ENCODE measurements at places on chromosomes 5 and 9.
A peak's percentile ranks its signal among the peaks of the same experiment; 100 is the strongest.

DNA sequence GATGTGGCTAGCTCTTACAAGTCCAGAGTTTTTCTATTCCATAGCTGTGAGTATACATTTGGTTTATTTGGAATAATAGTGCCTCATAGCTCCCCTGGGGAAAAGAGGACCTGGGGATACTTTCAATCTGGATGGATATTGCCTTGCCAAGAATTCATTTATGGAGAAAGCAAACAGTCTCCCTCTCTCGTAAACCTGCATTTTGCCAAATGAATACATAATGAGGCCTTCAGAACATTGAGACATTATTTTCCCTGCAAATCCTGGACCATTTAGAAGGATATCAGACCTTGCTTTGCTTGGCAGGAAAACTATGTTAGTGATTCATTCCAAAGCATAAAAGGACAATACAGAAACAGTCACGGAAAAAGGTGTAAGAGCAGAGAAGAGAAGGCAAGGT lies 569.6 kb upstream of the BRINP1 start:
- DNase-seq: no peak

- DNase-seq: no peak
Measured at GRCh38 chr5:138702166-138703077, 50.8 kb upstream of the CTNNA1 start.

- DNase-seq: no peak
Measured at GRCh38 chr5:156850206-156850751, at the start of gene PPP1R2B. Gene PPP1R2B (plus strand): TSS chr5:156850295. CDS start chr5:156850563, 268 bp downstream.

- no peak for DNase-seq
Measured at GRCh38 chr5:139551191-139551889, 9.8 kb upstream of the UBE2D2 start.

- DNase-seq: no peak
Measured at GRCh38 chr5:31000287-31000686, 193.2 kb upstream of the CDH6 start.

DNA sequence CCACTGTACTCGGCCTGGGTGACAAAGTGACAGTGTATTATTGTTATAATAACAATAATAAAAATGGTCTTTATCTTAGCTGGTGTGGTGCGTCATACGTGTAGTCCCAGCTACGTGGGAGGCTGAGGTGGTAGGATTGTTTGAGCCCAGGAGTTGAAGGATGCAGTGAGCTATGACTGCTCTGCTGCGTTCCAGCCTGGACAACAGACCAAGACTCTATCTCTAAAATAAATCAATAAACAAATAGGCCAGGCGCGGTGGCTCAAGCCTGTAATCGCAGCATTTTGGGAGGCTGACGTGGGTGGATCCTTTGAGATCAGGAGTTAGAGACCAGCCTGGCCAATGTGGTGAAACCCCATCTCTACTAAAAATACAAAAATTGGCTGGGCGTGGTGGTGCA lies 9.2 kb upstream of the DENND4C start:
- DNase-seq: no peak

DNA sequence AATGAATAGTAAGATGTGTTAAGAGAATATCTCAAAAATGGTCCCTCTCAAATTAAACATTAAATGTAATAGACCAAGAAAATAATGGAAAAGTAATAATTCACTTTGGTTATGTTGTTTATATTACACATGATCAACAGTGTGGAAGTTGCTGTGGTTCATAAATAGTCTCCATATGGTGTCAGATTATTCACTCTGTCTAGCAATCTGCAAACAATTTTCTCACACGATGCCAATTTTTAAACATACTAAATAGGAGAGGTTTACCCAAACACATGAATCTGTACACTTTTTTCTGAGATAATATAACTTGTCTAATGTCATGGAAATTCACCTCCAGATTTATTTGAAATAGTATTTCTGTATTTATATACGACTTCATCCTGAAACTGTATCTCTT lies 217.4 kb upstream of the FBXL7 start:
- DNase-seq: no peak

GRCh38 chr5:55994495-55994997 lies at the start of gene IL6ST:
Gene IL6ST (minus strand): TSS chr5:55994963. CDS start chr5:55976278, 18,685 bp downstream.
- peak; percentile 85 for DNase-seq

- no peak for DNase-seq
Measured at GRCh38 chr9:17625644-17626388, 47.0 kb downstream of the SH3GL2 start.

- no peak for DNase-seq
Measured at GRCh38 chr5:59583810-59584562, 309.5 kb downstream of the PDE4D start.

DNA sequence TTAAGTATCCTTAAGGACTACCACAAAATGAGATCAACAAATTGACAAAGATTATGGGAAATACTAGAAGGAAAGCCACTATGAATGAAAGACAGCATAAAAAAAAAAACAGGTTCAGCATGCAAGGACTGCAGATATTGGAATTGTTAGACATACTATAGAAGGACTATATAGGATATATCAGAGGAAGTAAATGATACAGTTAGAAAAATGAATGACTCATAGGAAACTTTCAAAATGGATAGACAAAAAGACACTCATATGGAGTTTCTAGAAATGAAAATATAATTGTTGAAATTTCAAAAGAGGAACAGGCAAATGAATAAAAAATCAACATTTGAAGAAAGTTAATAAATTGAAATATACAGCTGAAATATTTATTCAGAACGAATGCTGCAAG lies 180.6 kb downstream of the PLK2 start:
- no peak for DNase-seq

- DNase-seq: peak; percentile 15
Measured at GRCh38 chr5:10988622-10989021, 227.6 kb upstream of the DAP start.

DNA sequence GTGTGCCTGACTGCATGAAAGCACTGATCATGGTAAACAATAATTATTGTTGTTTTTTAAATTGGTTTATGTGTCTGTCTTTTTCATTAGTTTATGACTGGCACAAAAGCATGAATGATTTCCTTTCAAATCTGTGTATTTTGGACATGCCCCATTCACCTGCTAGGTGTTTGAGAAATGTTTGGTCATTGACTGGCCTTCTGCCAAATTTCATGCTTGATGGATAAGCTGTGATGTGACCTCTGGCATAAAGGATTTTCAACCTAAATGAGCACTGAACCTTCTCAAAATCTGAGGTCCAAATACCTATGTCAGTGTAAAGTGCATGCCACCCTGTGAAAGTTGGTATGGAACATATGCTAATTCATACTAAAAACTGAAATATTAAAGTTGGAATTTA lies 204.5 kb downstream of the BRINP1 start:
- DNase-seq: no peak

DNA sequence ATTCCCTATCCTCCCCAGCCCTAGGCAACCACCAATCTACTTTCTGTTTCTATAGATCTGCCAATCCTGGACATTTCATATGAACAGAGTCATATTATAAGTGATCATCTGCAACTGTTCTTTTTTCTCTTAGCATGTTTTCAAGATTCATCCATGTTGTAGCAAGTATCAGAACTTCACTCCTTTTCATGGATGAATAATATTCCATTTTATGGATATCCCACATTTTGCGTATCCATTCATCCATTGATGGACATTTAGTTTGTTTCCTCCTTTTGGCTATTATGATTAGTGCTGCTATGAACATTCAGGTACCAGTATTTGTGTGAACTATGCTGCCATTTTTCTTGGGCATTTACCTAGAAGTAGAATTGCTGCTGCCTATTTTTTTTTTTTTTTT lies 51.3 kb upstream of the HAND1 start:
- no peak for DNase-seq

DNA sequence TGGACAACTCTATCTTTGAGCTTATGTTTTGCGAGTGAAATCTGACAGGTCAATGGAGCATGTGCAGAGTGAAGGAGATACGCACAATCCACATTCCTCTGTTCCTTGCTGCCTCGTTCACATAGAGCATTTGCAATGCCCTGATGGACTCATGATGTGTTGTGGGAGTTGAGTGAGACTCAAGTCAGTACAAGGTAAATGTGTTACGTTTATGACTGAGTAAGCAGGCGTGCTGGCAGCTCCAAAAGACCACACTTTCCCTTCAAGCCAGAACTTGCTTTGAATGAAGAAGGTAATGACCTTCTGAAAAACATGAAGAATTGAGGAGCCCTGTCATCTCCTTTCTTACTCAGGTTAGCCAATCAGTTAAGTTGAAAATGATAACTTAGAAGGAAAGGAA lies 477.8 kb downstream of the CTNND2 start:
- DNase-seq: no peak

GRCh38 chr9:33731625-33732024 lies 63.7 kb upstream of the PRSS3 start:
- DNase-seq: no peak

DNA sequence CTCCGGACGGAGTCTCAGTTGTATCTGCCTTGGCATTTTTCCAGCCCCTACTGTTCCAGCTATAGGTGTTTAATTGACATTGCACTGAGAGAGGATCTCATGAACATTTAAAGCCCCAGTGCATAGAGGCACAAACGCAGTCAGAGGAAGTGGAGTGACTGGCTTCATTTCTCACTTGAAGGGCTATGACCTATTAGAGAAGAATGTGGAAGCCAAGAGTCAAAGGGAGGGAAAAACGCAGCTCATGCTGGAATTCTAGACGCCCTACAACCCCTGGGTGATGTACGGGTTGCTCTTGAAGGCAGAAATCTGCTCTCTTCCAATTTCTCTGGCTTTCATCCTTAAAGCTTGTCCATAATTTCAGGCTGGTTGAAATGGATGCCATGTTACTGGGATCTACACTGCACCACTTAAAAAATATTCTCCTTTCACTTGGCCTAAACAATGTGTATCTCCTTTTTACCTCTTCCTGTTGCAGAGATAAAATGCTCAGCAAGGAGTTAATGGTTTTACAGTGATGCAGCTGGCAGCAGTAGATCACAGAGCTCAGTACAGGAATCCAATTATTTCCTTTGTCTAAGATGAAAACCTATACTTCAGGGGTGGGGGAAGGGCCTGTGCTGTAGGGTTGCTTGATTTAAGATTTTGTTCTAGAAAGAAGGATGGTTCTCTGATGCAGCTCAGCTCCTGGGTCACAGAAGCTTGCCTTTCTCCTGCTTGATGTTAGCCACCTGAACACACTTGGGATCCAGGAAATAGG lies 61.8 kb upstream of the MAMDC2 start:
- DNase-seq: no peak

- no peak for DNase-seq
Measured at GRCh38 chr5:42756606-42757601, at the start of gene CCDC152. Gene CCDC152 (plus strand): TSS chr5:42756818. CDS start chr5:42759122, 2,304 bp downstream.

- DNase-seq: no peak
Measured at GRCh38 chr9:136949239-136949816, 2.7 kb upstream of the LCN12 start.

GRCh38 chr5:53261245-53261644 lies 151.7 kb upstream of the MOCS2 start:
- DNase-seq: no peak

DNA sequence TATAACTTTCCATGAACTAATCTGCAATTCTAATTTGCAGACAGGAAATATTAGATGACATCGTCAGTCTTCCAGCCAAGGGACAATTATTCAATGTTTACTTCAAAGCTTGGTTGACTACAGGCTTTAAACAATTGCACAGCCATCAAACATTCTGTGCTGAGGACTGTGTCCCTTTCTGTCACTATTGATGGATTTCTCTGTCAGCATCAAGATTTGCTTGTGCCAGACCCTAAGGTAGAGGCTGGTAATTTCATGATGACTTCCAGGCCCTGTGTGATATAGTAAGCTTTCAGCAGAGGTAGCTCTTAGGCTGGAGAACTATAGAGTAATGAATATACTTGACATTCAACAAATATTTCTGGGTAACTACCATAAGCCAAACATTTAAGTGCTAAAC lies 229.3 kb upstream of the ACTBL2 start:
- DNase-seq: no peak

GRCh38 chr9:93190656-93191353 lies 6.9 kb downstream of the WNK2 start:
- DNase-seq: no peak

- no peak for DNase-seq
Measured at GRCh38 chr9:87502391-87503221, 4.9 kb downstream of the DAPK1 start.

GRCh38 chr5:89106480-89106879 lies 223.5 kb upstream of the MEF2C start:
- no peak for DNase-seq

GRCh38 chr5:9453480-9454011 lies 92.3 kb downstream of the SEMA5A start:
- DNase-seq: no peak

- DNase-seq: no peak
Measured at GRCh38 chr9:130598188-130598587, 18.8 kb downstream of the FUBP3 start.
